ENCODE measurements at places on chromosomes 13 and 19.

DNA sequence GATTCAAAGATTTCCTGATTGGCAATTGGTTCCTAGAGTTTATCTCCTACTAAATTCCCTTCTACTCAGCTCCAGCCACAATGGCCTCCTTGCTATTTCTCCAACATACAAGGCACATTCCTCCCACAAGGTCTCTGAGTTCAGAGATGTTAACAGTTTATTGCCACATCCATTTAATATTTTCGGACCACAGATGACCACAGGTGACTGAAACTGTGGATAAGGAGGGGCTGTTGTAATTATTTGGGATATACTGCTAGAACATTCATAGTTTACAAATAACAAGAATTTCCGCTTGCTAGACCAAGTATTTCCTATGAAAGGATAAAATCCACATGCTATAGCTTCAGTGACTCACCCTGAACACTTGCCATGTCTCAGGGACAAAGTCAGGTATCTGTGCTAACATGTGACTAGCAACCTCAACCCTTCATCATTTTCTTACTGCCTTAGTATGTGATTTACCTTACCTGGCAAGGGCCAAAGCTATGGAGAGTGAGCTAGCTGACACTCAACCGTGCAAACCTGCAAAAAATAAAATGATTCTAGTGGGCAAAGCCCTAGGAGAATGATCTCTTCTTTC, 117.7 kb downstream of the TBC1D4 start:
- no peak for DNase-seq
- no peaks in the 10 kb centered on the region for H3K27me3 ChIP-seq
- peak overlapping the region; percentile 80 for H3K27ac ChIP-seq
- H3K36me3 ChIP-seq = peaks cover 6% of the 10 kb centered on the region
- H3K4me3 ChIP-seq = no peak overlapping the region
- peaks cover 11% of the 10 kb centered on the region for H3K4me1 ChIP-seq

- no peak overlapping the region for H3K4me3 ChIP-seq
- H3K36me3 ChIP-seq = peaks cover 21% of the 10 kb centered on the region
- no peak for DNase-seq
- H3K4me1 ChIP-seq = peaks cover 14% of the 10 kb centered on the region
- no peak overlapping the region for H3K27ac ChIP-seq
Observed at GRCh38 chr19:52599241-52599640, 29.2 kb downstream of the ZNF701 start.

DNA sequence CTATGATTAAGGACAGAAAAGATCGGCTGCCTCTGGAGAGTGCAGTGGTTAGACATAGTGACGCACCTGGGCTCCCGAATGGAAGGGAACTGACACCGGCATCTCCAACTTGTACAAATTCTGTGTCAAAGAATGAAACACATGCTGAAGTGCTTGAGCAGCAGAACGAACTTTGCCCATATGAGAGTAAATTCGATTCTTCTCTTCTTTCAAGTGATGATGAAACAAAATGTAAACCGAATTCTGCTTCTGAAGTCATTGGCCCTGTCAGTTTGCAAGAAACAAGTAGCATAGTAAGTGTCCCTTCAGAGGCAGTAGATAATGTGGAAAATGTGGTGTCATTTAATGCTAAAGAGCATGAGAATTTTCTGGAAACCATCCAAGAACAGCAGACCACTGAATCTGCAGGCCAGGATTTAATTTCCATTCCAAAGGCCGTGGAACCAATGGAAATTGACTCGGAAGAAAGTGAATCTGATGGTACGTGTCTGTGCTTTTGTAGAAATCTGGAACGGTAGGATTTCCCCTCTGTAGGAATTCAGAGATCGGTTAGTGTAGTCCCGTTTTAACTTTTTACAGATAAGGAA, 16.9 kb downstream of the ERCC5 start:
- H3K27me3 ChIP-seq = no peaks in the 10 kb centered on the region
- H3K36me3 ChIP-seq = peaks cover 32% of the 10 kb centered on the region
- H3K4me1 ChIP-seq = peaks cover 6% of the 10 kb centered on the region

GRCh38 chr13:50928659-50929462, 19.3 kb downstream of the RNASEH2B start:
- H3K27me3 ChIP-seq = no peaks in the 10 kb centered on the region
- H3K36me3 ChIP-seq = no peaks in the 10 kb centered on the region
- H3K4me3 ChIP-seq = no peak overlapping the region
- H3K27ac ChIP-seq = no peak overlapping the region
- DNase-seq = no peak
- peaks cover 24% of the 10 kb centered on the region for H3K4me1 ChIP-seq

GRCh38 chr19:3361384-3362216, 4.8 kb upstream of the NFIC start:
- H3K4me3 ChIP-seq = peak overlapping the region; percentile 57
- no peaks in the 10 kb centered on the region for H3K27me3 ChIP-seq
- H3K4me1 ChIP-seq = peaks cover 27% of the 10 kb centered on the region
- DNase-seq = no peak

DNA sequence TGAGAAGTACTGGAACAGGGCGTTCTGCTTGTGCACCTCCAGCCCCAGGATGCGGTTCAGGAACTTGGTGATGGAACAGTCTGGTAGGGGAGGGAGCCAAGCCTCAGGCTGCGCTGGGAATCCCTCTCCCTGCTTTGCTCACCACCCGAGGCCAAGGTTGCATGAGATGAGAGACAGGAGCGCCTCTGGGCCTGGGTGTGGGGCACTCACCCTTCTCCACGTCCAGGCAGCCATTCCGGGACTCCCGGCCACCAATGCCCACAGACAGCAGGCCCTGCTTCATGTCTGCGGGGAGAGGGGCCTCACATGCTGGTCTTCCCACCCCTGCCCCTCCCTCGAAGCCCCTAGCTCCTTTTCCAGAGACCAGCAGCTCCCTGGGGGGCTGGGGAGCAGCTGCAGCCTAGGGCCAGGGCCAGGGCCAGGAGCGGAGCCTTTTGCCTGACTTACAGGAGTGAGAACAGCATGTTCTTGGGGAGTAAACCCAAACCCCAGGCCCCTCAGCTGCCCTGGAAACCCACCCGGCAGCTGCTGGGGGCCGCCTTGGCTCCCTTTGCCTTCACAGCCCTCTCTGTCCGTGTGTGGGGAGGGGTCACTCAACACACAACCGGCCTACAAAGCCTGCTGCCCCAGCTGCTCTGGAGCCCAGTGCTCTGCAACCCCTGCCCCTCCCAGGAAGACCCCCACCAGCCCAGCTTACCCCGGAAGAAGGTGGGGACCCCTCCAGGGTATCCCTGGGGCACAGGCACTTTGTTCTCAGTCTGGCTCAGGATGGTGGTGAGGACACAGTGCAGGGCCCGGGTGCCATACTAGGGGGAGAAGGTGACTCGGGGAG, 7.2 kb downstream of the GPX4 start:
- H3K27me3 ChIP-seq = no peaks in the 10 kb centered on the region
- H3K27ac ChIP-seq = no peak overlapping the region
- DNase-seq = no peak
- H3K36me3 ChIP-seq = peaks cover 4% of the 10 kb centered on the region

DNA sequence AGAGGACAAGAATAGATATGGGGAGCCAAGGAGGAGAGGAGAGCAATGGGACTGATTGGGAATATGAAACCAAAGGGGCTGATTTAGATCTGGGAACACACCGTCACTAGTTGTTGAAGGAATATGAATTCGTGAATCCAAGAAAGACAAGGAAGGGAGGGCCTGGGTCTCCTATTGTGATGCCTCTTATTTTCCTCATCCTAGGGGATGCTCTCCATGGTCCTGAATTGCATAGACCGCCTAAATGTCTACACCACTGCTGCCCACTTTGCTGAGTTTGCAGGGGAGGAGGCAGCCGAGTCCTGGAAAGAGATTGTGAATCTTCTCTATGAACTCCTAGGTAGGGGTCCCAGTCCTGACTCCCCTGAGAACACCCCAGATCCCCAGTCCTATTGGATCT, 21.5 kb downstream of the RYR1 start:
- no peak overlapping the region for H3K4me3 ChIP-seq
- DNase-seq = no peak
- H3K36me3 ChIP-seq = no peaks in the 10 kb centered on the region
- H3K4me1 ChIP-seq = no peaks in the 10 kb centered on the region

DNA sequence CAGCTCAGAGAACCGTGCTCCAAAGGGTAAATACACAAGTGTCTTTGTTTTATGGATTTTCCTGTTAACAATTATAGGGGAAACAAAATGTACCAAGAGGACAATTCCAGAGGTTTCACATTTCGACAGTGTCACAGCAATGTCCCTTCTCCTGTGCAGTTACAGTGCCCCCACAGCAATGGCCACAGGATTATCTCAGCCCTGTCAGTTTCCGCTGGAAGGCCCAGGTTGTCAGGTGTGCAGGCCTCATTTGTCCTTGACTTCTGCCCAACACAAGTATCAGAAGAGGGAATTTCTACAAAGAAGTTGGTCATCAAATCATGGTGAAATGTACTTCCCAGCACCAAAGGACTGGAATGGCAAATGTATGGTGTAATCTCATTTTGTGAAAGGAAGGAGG, 11.2 kb upstream of the N4BP2L2 start:
- H3K4me3 ChIP-seq = no peak overlapping the region
- no peak for DNase-seq
- no peaks in the 10 kb centered on the region for H3K4me1 ChIP-seq
- no peaks in the 10 kb centered on the region for H3K36me3 ChIP-seq
- H3K27ac ChIP-seq = no peak overlapping the region

GRCh38 chr19:15874821-15875474, 22.9 kb downstream of the CYP4F2 start:
- H3K36me3 ChIP-seq = no peaks in the 10 kb centered on the region
- H3K27me3 ChIP-seq = no peaks in the 10 kb centered on the region
- no peak overlapping the region for H3K27ac ChIP-seq
- DNase-seq = no peak
- H3K4me3 ChIP-seq = no peak overlapping the region

- peaks cover 7% of the 10 kb centered on the region for H3K36me3 ChIP-seq
- H3K4me3 ChIP-seq = no peak overlapping the region
- peaks cover 18% of the 10 kb centered on the region for H3K4me1 ChIP-seq
- DNase-seq = no peak
- no peaks in the 10 kb centered on the region for H3K27me3 ChIP-seq
- no peak overlapping the region for H3K27ac ChIP-seq
Observed at GRCh38 chr13:98456413-98456845, 120.5 kb downstream of the STK24 start.

DNA sequence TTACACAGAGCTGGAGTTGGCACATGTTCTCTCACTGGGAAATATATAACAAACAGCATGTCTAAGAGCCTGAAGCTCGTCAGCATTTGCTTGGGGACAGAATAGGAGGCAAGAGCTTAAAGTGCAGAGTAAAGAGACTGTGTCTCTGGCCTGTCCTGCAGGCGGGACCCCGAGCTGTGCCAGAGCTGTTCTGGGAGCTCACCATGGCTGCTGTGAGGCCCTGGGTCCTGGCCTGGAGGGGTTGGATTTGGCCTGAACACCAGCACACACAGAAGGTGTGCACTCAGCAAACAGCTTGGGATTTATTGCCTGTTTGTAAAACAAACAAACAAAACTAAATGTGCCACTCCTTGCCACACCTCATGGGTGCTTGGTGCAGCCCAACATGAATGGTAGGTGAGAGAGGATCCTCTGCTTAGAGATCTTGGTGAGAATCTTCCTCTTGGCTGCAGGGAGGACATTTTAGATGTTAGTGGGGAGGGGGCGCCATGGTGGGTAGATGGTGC, 60.9 kb downstream of the ERICH6B start:
- no peaks in the 10 kb centered on the region for H3K4me1 ChIP-seq
- DNase-seq = no peak
- H3K36me3 ChIP-seq = no peaks in the 10 kb centered on the region
- H3K27me3 ChIP-seq = no peaks in the 10 kb centered on the region
- H3K4me3 ChIP-seq = no peak overlapping the region
- H3K27ac ChIP-seq = no peak overlapping the region

GRCh38 chr13:79389026-79389425, 17.0 kb downstream of the RBM26 start:
- peaks cover 40% of the 10 kb centered on the region for H3K4me1 ChIP-seq
- H3K36me3 ChIP-seq = no peaks in the 10 kb centered on the region
- no peak overlapping the region for H3K27ac ChIP-seq
- no peak for DNase-seq

DNA sequence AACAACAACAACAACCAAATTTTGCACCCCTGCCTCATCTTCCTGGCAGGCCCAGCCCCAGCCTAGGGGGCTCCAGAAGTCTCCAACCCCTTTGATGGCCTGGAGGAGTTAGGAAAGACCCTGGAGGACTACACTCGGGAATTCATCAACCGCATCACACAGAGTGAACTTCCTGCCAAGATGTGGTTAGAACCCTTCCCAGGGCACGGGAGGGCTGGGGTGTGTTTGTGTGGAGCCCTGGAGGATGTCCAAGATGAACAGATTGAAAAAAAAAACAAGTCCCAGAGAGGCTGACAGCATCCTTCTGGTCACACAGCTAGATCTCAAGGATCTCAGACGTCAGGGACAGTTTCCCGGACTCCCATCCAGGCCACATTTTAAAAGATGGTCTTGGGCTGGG, 13.3 kb downstream of the APOC1 start:
- H3K4me1 ChIP-seq = peaks cover 26% of the 10 kb centered on the region
- no peak overlapping the region for H3K4me3 ChIP-seq
- no peaks in the 10 kb centered on the region for H3K36me3 ChIP-seq
- H3K27ac ChIP-seq = no peak overlapping the region
- DNase-seq = no peak

DNA sequence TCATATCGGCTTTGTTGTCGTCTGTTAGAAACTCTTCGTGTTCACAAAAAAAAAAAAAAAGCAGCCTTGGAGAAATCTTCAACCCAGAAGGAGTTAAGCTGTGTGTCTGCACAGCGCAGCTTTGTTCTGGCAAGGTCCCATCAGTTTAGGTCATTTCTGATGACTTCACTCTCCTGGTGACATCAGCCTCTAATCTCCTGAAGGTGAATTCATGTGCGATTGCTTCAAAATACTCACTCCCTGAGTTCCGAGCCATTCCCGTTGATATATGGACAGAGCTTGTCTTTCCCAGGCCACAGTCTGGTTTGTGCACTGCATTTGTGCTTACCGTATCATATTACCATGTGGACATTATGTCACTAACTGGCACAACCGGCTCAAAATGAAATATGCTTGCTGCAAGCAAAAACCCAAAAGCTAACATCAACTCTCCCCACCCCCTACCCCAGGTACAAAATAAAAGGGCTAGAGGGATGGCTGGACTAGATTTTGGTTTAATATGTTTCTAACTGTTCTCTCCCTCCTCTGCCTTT, 342.4 kb downstream of the KCNRG start:
- DNase-seq = no peak
- H3K27me3 ChIP-seq = no peaks in the 10 kb centered on the region
- peak overlapping the region; percentile 1 for H3K27ac ChIP-seq
- no peaks in the 10 kb centered on the region for H3K36me3 ChIP-seq
- peaks cover 20% of the 10 kb centered on the region for H3K4me1 ChIP-seq
- H3K4me3 ChIP-seq = no peak overlapping the region

DNA sequence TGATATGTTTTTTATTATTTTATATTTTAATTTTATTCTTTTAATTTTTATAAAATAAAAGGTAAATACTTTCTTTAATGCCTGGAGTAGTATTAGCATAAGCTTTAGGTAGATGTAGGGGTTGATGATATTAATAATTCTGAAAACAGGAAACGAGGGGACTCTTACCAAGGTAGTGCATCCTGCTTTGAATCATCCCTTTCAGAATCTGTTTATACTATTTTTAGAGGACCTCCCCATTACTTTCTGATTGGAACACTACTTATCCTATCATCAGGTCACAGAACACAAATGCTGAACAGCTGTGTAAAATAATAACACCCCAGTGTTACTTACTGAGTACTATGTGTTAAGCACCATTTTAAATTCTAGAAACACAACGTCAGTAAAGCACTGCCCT, 27.3 kb downstream of the COG6 start:
- H3K4me3 ChIP-seq = no peak overlapping the region
- H3K27ac ChIP-seq = no peak overlapping the region
- H3K27me3 ChIP-seq = no peaks in the 10 kb centered on the region
- peaks cover 23% of the 10 kb centered on the region for H3K36me3 ChIP-seq
- H3K4me1 ChIP-seq = no peaks in the 10 kb centered on the region

Data from heart left ventricle (tissue), 16 donors.